Activated naive CD4-positive, alpha-beta T cell treated with anti-CD3 and anti-CD28 coated beads for 36 hours (primary cell): ENCODE measurements at places on chromosomes 7 and 10. TPM values are rescaled to one million over a fixed set of nuclear protein-coding genes. Genes with fewer than 3 reads are reported as not detected.

GRCh38 chr7:18425227-18425626 is 70.3 kb upstream of the HDAC9 start:
- no peak for DNase-seq

DNA sequence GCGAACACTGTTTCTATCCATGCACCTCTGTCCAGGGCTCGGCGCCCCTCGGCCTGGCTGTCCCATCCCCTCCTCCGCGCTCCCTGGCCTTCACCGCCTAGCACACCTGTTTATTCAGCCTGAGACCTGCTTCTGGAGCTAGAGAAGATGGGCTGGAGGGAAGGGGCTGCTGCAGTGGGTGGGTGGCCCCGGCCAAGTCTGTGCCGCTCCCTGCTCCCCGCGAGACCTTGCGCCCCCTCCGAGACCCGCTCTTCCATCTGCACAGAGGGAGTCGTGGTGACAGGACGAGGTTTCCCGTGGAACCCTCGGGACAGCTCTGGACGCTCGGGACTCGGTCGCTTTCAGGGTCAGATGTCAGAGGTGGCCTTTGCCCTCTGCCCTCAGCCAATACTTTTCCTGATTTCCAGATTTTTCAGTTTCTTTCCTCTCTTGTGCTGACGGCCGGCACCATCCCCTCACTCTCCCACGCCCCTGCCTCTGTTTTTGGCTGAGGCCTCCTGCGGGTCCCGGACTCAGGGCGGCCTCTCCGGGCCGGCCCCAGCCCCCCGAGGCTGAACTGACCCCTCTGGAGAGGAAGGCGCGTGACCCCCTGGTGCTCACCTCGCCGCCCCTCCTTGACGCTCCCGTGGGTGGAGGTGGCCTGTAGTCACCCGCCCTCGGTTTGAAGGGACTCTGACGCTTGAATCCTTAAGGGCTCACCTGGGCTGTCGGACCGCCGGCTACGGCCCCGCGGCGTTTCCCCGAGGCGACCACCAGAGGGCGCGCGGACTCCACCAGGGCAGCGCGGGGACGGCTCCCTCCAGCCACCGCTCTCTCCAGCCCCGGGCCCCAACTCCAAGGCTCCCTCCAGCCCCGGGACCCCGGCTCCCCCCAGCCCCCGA is 15.6 kb downstream of the SHH start:
- DNase-seq: peak; percentile 71

DNA sequence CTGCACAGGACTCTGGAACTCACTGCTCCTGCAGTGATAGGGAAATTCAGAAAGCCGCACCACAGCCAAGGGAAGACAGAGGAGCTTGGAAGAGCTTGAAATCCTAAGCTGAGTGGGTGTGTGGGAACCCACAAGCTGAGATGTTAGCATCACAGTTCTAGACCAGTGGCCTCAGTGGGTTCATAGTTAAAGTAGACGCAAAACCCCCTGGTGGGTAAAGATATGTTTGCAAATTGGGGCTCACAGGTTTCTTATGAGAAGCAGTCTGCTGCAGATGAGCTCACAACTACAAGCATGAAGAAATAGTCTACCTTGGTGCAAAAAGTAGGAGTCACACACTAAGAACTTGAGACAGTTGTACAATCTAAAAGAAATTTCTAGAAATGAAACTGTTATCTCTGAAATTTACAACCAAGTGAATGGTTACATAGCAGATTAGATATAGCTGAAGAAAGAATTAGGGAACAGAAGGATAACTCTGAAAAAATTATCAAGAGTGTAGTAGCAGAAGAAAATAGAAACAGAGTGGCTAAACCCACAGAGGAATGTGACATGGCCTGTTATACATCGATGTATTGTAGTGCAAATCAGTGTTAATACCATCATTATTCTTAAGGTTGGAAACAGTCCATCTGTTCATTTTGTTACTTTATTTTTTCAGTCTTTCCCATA is 77.2 kb downstream of the DYNC2I1 start:
- no peak for DNase-seq

- no peak for DNase-seq
These were observed 8.4 kb downstream of the SFRP5 start for GRCh38 chr10:97763411-97763810.

- DNase-seq: no peak
These were observed 39.2 kb upstream of the SPOCK2 start for GRCh38 chr10:72127571-72127970.

GRCh38 chr7:122626785-122627184 is 72.1 kb downstream of the RNF133 start:
- DNase-seq: no peak

The RBP3 gene
- total RNA-seq: not detected

The ABLIM1 gene
- total RNA-seq: 157 TPM

The BTRC gene
- total RNA-seq: 12.7 TPM

The ACHE gene
- total RNA-seq: not detected
